ENCODE measurements at places on chromosomes 11 and 22.

- DNase-seq, result no peak
Measured at GRCh38 chr22:18033204-18033998, 9.0 kb upstream of the MICAL3 start.

- DNase-seq, result no peak
Measured at GRCh38 chr11:102416976-102417375, 35.6 kb downstream of the TMEM123 start.

GRCh38 chr11:75105462-75105925 lies 8.8 kb upstream of the OR2AT4 start:
- no peak for DNase-seq

DNA sequence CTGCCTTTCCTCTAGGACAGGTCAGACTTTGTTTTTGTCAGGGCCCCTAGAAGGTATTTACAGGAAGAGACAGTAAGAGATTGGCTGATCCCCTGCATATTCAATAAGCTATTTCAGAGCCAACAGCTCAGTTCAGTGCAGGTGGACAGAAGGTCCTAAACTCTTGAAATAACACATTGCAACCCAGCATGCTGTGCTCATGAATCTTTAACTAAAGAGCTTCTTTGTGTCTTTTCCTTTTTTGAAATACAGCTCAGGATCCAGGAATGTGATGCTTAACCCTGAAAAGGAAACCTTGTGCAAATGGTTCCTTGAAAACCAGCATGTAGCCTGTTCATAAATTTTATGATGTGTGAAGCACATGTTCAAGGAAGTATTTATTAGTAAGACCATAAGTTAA lies 43.9 kb downstream of the BBOX1 start:
- no peak for DNase-seq

DNA sequence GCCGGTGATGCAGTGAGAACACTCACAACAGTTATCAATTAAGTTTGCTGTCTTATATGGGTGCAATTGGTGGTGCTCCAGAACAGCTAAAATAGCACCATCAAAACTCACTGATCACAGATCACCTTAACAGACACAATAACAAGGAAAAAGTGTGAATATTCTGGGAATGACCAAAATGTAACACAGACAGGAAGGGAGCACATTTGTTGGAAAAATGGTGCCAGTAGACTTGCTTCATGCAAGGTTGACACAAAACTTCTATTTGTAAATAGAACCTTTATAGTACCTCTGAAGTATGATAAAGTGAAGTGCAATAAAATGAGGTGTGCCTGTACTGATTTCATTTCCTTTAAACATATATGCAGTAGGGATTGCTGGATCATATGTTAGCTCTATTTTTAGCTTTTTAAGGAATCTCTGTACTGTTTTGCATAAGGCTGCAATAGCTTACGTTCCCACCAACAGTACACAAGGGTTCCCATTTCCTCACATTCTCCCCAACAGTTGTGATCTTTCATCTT lies 56.7 kb upstream of the GLYATL1B start:
- no peak for DNase-seq

DNA sequence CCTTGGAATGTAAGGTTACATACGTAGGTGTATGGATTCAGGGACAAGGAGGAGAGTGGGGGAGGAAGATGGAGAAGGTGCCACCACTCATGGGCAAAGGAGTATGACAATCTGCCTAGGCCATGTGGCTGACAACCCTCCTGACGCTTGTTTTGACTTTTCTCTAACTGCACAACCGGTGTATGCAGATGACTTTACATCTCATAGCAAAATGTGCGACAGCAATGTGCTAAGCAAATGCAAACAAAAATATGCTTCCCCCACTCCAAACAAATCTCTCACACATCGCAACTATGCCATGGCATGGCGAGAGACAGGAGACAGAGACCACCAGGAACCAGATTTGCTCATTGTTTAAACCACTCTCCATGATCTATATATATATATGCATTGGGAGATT lies 191.8 kb downstream of the BLID start:
- DNase-seq, result no peak

DNA sequence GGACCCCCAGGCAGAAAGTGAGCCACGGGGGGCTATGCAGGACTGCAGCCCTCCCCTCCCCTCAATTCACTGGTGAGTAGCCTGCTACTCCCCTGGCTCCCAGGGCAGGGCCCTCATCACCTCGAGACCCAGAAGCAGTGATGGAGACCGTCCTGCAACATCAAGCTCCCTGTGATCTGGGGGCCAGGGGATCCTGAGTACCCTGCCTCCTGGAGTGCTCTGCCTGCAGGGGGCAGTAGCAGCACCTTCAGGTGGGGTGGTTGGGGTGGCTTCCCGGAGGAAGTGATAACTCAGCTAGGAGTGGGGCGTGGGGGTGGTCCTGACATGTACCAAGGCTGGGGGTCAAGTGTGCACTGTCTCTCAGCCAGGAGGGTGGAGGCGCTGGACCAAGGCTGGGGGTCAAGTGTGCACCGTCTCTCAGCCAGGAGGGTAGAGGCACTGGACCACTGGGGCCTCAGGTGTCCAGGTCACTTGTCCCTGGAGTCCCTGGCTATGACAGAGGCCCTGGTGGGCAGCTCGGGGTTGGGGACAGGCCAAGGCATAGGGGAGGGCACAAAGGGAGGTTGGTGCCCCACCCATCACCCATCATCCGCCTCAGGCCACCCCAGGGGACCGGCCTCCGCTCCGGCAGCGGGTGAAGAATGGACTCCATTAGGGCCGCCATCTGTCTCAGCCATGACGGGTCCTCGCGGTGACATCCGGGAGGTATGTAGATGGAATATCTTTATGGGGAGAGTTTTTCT lies 9.4 kb downstream of the RTN4R start:
- DNase-seq, result no peak

DNA sequence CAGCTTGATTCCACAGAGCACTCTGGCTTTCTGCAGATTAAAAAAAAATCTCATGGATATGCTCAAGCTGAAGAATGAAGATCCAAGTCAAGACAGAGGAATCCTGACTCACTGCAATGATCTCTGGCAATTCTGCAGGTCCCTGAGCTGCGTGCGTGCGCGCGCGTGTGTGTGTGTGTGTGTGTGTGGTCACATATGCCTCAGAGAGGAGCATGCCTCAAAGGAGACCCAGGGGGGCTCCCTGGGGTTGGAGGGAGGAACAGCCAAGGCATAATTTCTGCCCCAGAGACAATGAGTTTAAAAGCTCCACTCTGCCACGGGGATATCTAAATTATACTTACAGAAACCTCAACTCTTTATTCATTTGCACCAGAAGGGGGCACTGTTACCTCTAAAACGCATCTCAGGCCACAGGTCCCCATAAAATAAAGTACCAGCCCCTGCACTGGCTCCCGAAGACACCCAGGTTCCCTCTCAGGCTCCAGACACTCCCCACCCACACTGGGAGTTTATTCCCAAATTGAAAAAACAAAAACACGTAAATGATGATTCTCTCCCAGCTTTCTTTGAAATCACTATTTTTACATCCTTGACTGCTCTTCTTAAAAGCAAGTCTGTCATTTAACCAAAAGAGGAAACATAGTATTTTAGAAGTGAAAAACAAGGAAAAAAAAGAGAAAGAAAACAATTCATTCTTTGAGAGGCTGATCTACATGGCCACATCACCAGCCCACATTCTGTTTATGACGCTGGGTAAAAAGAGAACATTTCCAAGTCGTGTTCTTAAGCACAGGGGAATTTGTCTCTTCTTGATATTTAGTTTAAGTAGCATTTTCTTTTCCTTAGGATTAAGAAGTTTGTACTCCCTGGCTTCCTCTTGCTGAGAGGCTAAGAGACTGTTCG lies 401.0 kb downstream of the LARGE1 start:
- peak; percentile 29 for DNase-seq

DNA sequence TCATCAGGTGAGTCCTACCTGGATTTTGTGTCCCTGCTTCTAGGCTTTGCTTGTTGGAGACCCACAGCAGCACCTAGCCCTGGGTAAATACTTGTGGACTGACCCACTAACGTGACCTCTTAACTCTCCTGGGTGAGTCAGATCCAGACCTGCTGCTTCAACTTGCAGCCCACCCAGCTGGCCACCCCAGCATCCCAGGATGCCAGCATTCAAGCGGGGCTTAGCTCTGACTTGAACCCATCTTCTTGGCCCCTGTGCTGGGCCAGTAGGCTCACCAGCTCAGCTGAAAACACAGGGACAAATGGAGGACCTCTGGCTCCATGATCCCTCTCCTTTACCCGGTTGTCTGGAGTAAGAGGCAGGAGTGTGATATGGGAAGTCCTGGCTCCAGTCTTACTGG lies 33.5 kb downstream of the PARVG start:
- no peak for DNase-seq

GRCh38 chr11:9936754-9937153 lies 272.9 kb downstream of the SWAP70 start:
- DNase-seq, result no peak

- no peak for DNase-seq
Measured at GRCh38 chr11:44221992-44222391, 87.9 kb downstream of the ALX4 start.

- DNase-seq, result peak; percentile 89
Measured at GRCh38 chr11:114340311-114341131, 44.3 kb downstream of the NNMT start.

DNA sequence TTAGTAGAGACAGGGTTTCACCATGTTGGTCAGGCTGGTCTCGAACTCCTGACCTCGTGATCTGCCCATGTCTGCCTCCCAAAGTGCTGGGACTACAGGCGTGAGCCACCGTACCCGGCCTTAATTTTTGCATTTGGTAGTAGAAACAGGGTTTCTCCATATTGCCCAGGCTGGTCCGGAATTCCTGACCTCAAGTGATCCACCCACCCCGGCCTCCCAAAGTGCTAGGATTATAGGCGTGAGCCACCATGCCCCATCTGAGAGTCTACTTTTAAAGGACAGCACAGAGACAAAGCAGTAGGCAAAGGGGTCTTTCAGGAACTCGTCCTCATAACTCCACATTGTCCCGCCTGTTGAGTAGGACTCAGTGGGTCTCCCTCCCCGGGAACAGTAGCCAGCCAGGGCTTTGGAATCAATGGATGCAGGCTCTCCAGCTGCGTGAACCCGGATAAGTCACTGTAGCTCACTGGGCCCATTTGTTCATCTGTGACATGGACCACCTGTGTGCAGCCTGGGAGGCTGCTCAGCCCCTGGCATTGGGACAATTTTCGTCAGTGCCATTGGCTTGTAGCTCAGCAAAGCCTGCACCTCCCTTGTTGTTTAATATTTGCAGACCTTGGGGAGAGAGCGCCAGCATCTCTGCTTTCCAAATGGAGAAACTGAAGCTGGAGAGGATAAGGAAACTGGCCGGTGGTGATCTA lies 86.1 kb downstream of the ARHGAP8 start:
- no peak for DNase-seq

DNA sequence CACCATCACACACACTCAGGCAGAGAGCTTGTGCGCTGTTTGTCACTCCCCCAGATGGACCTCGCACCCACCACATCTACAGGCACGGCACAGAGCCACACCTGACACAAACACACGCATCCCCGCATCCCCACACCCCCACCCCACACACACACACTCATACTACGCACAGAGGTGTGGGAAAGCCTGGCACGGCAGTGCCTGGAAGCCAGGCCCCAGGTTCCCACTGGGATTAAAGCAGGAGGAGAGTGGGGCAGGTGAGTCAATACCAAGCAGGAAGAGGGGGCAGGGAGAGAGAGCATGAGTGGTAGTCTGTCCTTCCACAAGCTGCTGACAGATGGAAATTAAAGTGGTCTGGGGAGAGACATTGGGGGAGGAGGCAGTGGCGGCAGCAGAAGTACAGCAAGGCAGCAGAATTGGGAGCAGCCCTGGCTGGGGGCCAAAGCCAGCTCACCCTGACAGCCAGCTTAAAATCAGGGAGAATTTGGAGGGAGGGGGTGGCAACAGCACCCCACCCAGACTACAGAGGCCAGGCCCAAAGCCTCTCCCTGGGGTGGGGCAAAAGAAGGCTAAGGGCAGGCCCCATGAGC lies 20.7 kb downstream of the TNKS1BP1 start:
- no peak for DNase-seq

DNA sequence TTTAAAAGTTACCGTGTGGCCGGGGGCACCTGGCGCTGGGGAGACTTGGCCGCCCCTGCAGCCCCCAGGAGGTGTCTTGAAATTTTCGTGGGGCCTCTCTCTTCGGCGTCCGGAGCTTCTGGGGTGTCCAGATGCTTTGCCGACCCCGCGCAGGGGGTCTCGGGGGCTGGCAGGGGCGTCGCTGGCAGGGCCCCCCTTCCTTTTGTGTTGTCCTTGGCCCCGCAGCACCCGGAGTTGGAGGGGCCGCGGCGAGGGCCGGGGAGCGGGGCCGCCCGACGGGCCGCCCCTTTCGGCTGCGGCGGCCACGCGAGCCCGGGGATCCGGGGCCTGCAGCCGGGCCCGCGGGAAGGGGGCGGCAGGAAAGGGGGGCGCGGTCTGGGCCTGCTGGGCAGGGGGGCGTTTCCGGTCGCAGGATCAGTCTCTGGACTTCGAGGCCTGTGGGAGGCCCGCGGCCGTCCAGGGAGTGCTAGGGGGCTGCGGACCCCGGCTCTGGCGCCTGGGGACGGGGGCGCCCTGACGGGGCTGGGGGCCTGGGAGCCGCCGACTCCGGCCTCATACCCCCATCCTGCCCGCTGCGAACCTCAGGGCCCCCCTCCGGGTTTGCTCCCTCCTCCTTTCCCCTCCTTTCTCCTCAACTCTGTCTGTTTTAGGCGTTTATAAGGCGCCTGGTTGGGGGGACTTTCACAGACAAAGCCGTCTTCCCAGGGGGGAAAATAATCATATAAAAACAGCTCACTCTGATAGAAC lies 869 bp downstream of the ZC3H7B start:
- DNase-seq, result no peak

GRCh38 chr11:79949574-79949973 lies 508.7 kb upstream of the TENM4 start:
- DNase-seq, result no peak

GRCh38 chr11:107329164-107329563 lies 128.5 kb downstream of the CWF19L2 start:
- no peak for DNase-seq

GRCh38 chr22:28034760-28035401 lies 115.8 kb upstream of the PITPNB start:
- peak; percentile 29 for DNase-seq

DNA sequence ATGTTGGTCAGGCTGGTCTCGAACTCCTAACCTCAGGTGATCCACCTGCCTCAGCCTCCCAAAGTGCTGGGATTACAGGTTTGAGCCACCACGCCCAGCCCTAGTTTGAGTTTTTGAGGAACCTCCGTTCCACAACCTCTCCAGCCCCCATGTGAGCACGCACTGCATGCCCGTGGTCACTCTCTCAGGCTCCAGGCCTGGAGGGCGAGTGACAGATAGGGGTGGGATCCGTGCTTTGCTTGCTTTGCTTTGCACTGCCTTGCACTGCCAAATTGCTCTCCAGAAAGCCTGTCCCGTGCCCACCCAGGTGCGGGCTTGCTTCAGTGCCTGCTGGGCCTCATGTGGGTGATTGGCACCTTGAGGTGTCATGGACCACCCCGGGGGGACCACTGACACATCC lies 29.9 kb downstream of the FGF4 start:
- no peak for DNase-seq

DNA sequence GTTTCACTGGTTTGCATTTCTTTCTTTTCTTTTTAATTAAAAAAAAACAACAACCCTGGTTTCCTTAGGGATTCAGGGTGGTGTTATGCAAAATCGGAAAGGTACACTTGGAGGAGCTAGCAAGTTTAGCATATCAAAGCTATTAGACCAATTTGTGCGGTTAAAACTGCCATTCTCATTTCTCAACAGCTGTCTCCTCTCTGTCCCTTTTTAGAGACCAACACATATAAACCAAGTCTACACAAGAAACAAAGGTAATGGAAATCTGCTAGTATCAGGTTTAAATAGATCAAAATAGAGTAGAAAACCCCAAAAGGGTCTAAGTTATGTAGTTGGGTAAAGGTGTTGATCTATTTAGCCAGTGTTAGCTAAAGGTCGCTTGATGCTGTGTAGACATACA lies 1.7 kb upstream of the SESN3 start:
- peak; percentile 79 for DNase-seq
